ENCODE measurements at places on chromosomes 2 and 18.

DNA sequence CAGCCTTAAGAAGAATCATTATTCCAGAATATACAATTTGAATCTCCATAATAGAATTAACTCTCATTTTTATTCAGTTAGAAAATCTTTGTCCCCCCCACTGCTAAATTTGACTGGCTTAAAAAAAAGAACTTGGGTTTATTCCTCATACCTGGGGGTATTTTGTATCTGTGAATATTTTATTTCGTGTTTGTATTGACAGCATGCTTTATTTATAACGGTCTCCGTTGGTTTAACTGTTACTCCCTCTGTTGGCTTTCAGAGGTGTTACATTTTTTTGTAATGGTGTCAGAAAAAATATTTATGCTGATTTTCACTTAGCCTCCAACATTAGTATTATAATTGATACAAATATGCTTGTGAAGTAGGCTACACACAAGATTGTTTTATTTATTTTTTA lies 109.1 kb downstream of the HAUS1 start:
- peak; percentile 20 for DNase-seq

DNA sequence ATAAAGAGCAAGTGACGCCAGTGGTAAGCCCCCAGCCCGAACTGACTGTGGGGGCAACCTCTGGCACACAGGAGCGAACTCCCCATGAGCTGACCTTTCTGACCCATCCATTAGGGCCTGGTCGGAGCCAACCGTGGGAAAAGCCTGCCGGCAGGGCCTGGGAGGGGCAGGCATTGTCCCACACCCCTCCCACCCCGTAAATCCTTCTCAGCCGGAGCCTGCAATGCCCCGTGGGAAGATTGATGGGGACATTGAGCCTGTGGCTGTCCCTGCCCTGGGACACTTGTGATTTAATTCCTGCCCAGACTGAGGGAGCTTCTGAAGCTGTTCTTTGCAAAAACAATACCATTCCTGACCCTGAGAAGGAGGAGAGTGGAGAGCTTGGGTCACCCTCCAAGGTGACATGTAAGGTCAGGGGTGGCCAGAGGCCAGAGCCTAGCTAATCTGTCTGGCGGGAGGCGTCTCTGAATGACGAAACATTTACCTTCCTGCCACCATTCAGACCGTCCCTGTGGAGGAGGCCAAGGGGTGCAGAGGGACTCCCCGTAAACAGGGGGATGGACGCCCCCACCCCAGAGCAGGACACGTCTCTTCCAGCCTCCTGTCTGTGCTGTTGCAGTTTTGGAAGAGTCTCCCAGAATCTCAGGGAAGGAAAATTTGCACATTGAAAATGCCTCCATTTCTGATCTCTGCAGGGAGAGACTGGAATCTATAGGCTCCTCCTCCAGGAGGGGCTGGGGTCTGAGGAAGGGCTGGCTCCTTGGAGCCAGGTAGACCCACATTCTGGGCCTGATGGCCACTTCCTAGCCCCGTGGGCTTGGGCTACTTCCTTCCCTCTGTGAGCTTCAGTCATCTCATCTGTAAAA lies 51.2 kb upstream of the HS6ST1 start:
- DNase-seq, result no peak

GRCh38 chr2:9002637-9003365 lies 683 bp downstream of the MBOAT2 start:
- DNase-seq, result no peak

DNA sequence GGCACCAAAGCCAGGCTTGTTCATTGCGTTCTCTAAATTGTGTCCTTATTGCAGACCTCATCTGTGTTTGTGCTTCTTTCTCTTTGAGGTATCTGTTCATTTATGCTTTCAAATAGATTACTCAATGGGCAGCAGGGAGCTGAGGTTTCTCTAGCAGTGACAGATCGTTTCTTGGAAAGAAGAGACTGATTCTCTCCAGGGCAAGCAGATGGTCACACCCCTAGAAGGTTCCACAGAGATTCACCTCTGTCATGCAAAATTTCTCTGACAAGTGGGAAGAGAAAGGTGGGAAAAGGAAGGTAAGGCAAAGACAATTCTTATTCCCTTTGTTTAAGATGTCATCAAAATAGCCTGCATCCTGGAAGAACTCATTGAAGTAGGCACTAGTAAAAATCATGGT lies 14.0 kb downstream of the DLGAP1 start:
- DNase-seq, result no peak

DNA sequence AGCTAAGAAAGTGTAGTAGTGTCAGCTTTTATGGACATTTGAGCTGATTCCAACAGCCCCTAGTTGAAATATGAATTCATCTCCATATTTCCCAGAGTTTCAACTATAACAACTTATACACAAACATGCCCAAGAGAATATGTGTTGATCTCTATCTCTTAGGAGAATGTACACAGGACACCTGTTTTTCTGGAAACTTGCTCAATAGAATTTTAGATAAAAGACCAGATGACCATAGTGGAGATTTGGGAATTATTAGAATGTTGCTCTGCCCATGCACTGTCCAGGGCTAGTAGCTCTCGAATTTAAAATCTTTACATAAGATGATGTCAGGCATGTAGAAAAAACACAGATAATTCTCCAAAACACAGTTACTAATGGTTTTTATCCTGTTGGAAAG lies 162.3 kb upstream of the VRK2 start:
- no peak for DNase-seq

- peak; percentile 78 for DNase-seq
These were observed 766 bp downstream of the MAP3K2 start for GRCh38 chr2:127386764-127387654.

DNA sequence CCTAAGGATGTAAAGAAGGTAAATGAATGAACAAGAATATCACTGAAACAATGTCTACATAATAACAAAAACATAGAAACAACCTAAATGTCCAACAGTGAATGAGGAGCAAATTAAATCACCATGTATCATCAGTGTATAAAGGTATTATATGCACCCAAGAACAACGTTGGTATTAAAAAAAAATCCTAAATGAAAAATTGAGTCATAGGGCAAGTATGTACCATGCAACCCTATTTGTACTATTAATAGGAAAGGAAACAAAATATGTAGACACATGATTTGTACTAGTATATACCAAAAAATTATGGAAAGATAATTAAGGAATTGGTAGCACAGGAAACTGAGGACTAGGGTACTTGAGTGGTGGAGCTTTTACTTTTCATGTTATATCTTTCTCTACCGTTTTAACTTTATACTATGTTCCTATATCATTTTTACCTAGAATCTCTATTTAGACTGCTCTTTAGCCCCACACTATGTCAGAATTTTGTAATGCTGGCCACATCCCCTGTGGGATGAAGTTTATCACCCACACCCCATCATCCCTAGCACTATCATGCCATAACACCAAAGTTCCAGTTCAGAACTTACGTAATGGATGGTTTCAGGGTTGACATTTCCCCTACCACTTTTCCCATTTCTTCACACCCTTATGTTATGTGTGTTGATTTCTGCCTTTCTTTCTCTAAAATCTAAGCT lies 25.6 kb downstream of the IKZF2 start:
- DNase-seq, result no peak

DNA sequence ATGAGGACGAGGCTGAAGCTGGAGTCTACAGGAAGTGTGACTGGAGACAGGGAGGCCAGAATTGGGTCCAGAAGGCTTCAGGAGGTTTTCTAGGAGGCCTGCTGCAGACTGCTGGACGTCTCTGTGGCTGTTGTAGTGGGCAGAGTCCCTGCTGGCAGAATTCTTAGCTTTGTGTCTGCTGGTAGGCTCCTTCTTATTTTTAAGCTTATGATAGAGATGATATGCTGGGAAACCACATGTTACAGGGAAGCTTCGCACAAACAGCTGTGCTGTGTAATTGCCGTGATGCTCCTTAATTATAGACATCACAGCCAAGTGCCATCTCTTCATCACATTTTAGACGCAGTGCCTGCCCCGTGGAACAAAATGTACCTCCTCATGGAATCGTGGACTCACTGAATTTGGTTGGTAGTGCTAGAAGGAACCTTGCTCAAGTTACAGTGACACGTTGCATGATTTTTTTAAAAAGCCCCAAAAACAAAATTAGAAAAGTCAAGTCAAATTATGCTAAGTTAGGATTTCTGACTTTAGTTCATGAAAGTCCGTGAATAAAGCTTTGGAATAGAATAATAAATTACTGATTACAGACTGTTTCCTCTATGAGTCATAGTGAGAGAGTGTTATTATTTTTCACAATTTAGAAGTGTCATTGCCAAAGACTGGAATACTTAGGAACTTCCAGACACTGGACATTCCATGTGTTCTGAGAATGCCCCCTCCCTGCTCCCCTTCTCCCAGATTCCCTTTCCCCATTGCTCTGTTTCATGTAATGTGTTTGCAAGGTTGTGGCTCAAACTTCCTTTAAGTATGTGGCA lies 144.1 kb downstream of the FHOD3 start:
- DNase-seq, result no peak

GRCh38 chr2:150047620-150048222 lies 439.7 kb downstream of the RND3 start:
- no peak for DNase-seq

- DNase-seq, result no peak
These were observed 44.1 kb downstream of the MTHFD2 start for GRCh38 chr2:74242354-74243071.

DNA sequence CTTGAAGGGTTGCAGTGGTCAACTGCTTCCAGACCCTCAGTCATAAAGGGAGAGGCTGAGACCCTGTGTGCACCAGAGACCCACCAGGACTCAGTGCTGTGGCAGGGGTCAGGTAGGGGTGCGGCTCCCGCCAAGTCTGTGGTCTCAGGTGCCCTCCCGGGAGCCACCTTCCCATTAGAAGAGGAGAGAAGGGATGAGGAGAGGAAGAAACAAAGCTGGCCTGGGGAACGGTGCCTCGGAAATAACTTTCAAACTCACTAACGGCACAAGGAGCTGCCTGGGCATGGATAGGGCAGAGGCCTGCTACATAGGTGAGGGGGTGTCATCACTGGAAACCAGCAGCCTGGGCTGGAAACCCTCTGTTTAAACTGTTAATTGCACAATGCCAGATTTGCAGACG lies 84.9 kb downstream of the TPO start:
- DNase-seq, result no peak

- no peak for DNase-seq
These were observed 25.9 kb downstream of the GCG start for GRCh38 chr2:162126111-162126519.

GRCh38 chr2:37874470-37874869 lies 50.6 kb upstream of the RMDN2 start:
- no peak for DNase-seq

GRCh38 chr18:78208461-78208860 lies 771.2 kb upstream of the SALL3 start:
- no peak for DNase-seq

GRCh38 chr2:160139991-160140390 lies 60.1 kb downstream of the ITGB6 start:
- no peak for DNase-seq
